ENCODE measurements at places on chromosomes 4 and X.
A peak's percentile ranks its signal among the peaks of the same experiment; 100 is the strongest.

DNA sequence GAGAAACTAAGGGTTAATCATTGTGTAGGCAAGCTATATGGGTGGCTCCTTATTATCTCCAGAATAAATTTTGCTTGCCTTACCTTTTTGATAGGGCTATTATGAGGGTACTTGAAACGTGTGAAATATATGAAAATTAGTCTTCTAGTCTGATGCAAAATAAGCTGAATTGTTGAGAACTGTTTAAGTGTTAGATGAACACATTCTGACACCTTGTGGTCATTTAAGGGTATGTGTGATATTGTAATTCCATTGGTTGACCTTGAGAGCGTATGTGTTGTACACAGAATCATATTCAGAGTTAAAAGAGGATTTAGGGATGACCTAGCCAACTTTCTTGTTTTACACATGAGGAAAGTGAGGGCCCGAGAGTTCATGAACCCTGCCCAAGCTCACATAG, 44.6 kb upstream of the LINC00632 start:
- no peak for DNase-seq

DNA sequence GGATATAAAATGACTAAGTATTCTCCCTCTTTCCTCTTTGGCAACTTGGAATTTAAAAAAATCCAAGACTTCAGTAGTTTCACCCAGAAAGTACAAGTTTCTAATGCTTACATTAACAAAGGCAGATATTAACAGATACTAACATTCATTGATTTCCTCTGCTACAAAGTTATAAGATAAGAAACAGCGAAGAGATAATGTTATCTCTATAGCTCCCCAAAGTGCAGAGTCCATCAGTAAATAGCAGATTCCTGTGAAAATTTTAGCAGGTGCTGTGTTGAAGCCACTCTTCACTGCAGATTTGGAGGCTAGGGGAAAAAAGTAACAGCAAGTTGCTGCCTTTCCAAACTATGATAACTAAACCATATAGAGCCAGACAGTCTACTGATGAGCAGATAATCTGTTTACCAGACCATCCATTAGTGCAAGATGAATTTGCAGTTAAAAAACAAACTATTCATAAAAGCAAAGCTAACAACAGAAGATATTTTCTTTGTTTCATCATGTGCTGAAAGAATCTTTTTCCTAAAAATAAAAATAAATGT, 3.3 kb upstream of the CAMK2D start:
- DNase-seq = no peak

DNA sequence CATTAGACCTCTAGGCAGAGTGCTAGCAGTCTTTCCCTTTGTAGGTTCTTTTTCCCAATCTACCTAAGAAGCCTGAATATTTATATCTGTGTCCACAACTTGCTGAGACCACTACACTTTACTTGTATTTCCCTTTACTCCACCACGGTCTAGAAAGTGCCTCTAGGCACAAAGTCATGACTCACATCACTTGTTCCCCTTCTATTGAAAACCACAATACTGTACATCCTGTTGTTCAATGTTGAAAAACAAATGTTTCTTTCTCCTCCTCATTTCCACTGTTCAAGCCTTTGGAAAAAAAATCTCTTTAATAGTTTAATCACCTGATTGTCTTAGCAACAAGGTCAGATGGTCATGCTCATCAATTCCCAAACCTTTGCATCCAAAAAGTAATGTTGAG, 326.7 kb downstream of the GUCY2F start:
- no peak for DNase-seq

DNA sequence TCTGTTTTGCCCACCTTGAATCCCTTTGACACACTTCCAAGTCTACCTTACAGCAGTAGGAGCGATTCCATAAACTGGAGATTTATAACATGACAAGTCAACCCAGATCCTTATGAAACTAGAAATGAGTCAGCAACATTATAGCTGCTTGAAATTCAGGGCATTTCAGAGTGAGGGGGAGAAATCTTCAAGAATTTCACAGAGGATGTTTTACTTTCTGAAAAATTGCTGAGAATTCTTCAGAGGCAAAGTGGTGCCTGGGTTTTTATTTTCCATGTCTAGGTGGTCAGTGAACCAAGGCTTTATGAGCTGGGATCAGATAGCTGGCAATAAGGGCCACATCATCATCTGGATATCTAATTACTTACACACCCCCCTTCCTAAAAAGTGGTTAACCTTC, 119.8 kb downstream of the PPARGC1A start:
- DNase-seq = no peak

DNA sequence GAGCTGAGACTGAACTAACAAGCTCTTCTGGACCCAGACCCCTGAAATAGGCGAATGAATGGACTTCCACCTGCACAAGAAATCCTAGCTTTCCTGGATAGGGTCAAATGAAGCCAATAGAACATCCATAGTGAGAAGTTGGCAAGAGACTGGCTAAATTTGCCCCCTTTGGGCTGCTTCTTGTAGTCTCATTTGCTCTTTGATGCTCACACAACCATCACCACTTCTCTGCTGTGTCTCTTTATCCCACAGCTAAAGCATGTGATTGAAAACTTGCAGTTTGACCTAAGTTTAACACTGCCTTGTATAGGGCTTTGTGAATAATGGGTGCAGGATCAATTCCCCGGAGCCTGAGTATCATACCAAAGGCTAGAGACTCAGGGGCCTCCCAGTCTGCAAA, 38.2 kb downstream of the NLGN3 start:
- peak; percentile 7 for DNase-seq

DNA sequence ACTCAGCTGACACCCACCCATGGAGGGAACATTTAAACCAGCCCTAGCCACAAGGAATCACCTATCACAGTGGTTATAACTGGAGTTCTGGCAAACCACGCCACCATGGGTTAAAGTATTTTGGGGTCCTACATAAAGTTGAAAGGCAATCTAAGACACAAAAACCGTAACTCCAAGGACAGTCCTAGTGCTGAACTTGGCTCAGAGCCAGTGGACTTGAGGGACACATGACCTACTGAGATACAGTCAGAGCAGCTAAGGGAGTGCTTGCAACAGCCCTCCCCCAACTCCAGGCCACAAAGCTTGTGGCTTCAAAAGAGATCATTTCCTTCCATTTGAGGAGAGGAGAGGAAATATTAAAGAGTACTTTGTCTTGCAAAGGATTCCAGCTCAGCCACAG, 300.5 kb downstream of the FGF13 start:
- DNase-seq = peak; percentile 18

DNA sequence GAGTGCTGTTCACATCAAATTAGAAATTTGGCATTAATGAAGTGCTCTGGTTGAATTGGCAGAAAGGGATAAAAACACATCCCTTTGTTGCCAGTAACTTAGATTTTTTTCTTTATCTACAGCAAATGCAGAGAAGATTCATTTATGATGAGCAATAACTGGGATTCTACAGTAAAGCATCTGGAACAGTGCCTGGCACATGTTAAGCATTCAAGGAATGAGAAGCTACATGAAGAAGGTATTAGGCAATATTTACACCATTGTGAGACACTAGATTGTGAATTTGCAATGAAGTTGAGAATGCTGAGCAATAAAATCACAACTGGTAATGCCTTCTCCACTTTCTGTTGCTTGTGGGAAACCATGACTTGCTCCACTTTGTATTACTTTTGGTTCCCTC, 33.5 kb downstream of the PCDH19 start:
- no peak for DNase-seq

GRCh38 chr4:169243825-169244609, 26.7 kb downstream of the SH3RF1 start:
- no peak for DNase-seq

- peak; percentile 56 for DNase-seq
Observed at GRCh38 chrX:155048977-155049619, 21.8 kb downstream of the CMC4 start.

DNA sequence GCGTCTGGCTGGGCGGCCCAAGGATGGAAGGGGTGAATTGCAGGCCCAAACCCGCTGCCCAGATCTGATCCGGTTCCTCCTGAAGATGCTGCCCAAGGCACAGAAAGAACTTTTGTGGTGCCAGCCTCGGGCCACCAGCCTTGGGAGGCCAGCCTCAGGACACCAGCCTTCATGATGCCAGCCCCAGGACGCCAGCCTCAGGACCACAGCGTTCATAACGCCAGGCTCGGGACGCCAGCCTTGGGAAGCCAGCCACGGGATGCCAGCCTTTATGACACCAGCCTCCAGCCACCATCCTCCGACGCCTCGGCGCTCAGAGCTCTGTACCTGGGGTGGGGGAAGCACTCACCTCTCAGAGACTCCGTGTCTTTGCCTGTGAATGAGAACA, 107.8 kb downstream of the ADRA2C start:
- no peak for DNase-seq

DNA sequence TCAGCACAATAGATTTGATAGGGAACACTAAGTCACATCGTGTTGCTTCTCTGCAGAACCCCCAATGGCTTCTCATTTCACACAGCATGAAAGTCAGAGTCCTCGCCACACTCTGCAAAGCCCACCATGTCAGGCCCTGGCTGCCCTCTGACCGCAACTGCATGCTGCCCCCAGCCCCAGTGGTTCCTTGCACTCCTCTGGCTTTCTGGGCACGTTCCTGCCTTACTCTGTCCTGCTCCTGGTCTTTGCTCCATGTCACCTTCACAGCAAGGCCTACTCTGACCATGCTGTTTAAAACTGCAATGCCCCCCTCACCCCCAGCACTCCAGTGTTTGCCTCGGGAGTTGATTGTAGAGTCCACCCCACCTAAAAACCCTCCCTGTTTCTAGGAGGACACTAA, 78.1 kb downstream of the EVC start:
- no peak for DNase-seq

- DNase-seq = no peak
Observed at GRCh38 chrX:37818031-37818430, 29.3 kb downstream of the DYNLT3 start.

DNA sequence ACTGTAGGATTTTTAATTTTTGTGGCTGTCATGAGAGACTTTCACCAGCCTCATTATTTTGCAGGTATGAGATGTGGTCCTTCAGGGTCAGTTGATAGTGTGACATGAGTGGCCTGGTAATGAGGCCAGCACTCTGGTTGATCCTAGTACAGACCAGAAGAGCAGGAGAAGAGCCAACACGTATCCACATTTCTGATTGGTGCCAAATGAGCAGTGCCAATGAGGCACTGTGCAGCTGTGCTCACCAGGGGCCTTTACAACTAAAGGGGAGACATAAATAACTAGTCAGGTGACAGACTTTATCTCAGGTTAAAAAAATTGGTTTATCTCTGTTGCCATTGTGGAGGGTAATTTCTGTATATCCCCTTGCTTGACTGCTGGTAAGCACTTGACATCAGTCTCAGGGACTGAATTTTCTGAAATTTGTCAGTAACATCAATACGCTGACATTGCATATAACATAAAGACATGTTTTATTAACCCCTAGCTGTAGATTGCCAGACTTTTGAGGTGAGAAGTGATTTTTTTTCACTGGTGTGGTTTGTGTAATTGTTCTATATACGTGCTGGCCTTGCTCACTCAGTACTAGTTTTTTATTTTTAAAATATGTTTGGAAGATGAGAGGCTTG, 101.2 kb downstream of the AFF1 start:
- no peak for DNase-seq

GRCh38 chr4:8209181-8209874, 10.2 kb downstream of the SH3TC1 start:
- DNase-seq = no peak

DNA sequence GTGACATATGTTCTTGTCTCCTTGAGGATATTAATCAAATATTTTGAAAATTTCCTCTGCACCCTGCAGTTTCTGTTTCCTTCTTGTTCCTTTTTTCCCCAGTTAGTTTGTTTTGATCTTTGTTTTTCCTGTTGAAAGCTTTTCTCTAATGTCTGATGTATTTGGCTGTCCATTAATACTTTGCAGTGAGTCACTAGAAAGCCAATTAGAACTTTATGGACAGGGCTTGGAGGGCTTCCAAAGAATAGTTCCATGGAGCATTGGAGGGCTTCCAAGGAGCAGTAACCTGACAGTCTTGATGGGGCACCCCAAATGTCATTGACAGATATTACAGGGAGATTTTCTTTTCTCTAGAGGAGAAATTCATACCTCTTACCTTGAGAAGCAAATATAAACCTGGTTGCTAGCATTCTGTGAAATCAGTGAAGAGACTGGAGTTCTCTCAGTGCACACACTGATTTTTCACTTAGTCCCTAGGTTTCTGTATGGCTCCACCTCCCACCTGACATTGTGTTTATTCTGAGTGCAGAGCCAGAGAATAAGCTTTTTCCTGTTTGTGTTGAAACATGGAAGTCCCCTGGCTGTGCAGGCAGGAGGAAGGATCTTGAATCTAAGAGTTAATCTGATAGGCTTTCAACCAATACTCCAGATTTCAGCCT, 26.5 kb downstream of the SPARCL1 start:
- peak; percentile 17 for DNase-seq

DNA sequence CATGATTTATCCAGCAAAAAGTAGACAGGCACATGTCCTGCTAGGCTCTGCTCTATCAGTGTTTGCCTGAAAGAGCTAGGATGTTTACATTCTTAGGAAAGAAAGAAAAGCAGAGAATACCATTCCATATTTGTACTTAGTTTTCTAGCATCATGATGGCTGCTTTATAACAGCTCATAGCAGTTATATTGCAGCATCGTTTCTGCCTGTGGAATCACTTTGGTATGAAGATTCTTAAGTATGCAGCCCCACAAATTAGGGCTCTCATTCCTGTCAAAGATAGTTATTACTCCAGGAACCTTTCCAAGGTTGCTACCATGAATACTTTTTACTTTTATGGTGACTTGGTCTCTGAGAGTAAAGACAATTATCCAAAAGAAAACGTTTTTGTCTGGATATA, 119.0 kb upstream of the MYOZ2 start:
- no peak for DNase-seq

- DNase-seq = no peak
Observed at GRCh38 chr4:7808752-7809151, 130.9 kb downstream of the AFAP1 start.

GRCh38 chrX:49171752-49172279, at the start of gene PLP2:
PLP2 (plus strand) TSS chrX:49171898; CDS start chrX:49172001, 103 bp downstream.
- DNase-seq = peak; percentile 67

DNA sequence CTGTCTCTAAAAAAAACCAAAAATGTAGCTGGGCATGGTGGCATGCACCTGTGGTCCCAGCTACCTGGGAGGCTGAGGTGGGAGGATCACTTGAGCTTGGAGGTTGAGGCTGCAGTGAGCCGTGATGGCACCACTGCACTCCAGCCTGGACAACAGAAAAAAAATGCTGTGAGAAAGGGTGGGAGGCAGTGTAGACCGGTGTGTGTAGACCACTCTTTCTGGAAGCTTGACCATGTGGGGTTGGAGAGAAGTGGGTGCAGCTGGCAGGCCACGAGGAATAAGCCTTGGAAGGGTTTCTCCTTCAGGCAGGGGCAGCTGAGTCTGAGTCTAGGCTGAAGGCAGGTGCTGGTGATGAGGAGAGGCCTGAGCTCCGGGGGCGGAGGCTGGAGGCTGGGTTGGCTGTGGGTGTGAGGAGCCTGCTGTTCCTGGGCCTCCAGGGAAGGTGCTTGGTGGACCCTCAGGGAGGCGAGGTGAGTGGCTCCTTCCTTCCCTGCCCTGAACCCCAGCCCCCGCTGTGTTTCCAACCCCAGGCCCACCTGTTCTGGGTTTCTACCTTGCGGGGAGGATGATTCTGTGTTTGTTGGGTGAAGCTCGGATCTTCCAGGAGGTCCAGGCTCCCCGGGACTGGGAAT, 9.3 kb upstream of the TBC1D14 start:
- no peak for DNase-seq

All from SJCRH30 (cell line).